ENCODE measurements at places on chromosomes 1 and 21.

GRCh38 chr1:213457186-213457585 lies 406.1 kb downstream of the RPS6KC1 start:
- peak; percentile 54 for DNase-seq

DNA sequence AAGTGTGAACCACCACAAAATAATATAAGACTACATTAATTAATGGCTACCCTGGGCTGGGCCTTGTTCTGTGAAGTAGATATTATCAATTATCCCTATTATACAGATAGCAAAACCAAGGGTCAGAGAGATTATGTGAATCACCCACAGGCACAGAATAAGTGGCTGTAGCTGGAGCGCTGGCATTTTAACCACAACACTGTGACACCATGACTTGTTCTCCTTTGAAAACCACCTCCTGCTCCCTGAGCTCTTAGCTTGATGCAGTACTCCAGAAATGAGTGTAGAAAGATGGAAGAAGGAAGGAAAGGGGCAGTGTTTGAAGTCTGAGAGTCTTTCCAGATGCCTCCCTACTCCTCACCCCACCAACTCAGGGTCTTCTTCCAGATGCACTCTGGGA lies 29.5 kb upstream of the JUN start:
- no peak for DNase-seq

- DNase-seq: peak; percentile 41
Observed at GRCh38 chr1:6145864-6146410, 34.2 kb downstream of the CHD5 start.

- no peak for DNase-seq
Observed at GRCh38 chr1:156797212-156797871, 19.3 kb downstream of the SH2D2A start.

DNA sequence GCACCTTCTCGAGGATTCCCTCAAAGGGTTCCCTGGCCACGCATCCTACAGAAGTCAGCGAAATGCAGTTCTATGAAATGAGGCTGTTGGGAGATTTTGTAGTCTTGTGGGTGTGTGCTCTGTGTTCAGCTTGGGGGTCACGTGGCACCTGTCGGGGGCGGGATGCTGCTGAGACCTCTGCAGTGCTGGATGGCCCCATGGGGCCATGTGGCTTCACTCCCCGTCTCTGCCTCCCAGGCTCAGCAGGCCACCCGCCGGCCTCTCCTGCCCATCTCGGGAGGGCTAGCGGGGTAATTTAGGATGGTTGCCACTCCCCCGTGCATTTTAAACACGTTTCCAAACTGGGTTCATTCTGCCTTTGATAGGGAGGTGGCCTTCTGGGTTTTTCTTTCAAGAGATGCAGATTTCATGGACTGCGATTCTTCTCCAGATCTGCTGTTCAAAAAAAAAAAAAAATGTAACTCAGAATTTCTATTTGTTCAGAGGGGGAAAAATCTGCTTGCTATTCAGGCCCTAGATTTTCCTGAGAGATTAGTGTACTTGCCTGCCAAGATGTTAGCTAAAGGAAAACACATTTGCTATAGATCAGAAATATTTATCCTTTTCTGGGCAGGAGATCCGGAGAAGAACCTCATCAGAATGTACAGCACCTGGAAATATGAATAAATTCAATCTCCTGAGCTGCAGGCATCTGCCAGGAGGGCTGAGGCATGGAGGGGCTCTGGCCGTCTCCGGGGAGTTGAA lies 277.2 kb upstream of the VAMP3 start:
- no peak for DNase-seq

GRCh38 chr1:234768569-234769283 lies 158.7 kb upstream of the IRF2BP2 start:
- DNase-seq: no peak

- DNase-seq: no peak
Observed at GRCh38 chr1:27570784-27571183, 33.2 kb downstream of the AHDC1 start.

DNA sequence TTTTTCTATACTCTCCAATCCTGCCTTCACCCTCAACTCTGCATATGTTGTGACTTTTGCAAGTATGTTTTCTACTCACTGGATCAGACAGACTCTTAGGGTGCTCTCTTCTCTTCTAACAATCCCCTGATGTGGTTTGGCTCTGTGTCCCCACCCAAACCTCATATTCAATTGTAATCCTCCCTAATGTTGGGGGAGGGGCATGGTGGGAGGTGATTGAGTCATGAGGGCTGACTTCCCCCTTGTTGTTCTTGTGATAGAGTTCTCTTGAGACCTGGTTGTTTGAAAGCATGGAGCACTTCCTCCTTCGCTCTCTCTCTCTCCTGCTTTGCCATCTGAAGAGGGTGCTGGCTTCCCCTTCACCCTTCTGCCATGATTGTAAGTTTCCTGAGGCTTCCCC lies 148.9 kb upstream of the IGSF21 start:
- no peak for DNase-seq
